ENCODE measurements at places on chromosomes 12 and 14.
A peak's percentile ranks its signal among the peaks of the same experiment; 100 is the strongest.

GRCh38 chr14:37197421-37198272, at the start of gene MIPOL1:
TSS of gene MIPOL1 (plus strand) at chr14:37197937. CDS start at chr14:37247889, 49,952 bp downstream.
- H3K27me3 ChIP-seq = no peaks in the 10 kb centered on the region
- peak; percentile 79 for DNase-seq
- peak within 1 kb of the TSS; percentile 93 for H3K27ac ChIP-seq
- peak within 1 kb of the TSS; percentile 48 for H3K4me3 ChIP-seq

GRCh38 chr14:62081012-62081612, 318.9 kb downstream of the SNAPC1 start:
- DNase-seq = no peak
- no peaks in the 10 kb centered on the region for H3K4me1 ChIP-seq
- H3K36me3 ChIP-seq = no peaks in the 10 kb centered on the region
- H3K27me3 ChIP-seq = no peaks in the 10 kb centered on the region
- H3K4me3 ChIP-seq = no peak overlapping the region
- H3K27ac ChIP-seq = no peak overlapping the region

DNA sequence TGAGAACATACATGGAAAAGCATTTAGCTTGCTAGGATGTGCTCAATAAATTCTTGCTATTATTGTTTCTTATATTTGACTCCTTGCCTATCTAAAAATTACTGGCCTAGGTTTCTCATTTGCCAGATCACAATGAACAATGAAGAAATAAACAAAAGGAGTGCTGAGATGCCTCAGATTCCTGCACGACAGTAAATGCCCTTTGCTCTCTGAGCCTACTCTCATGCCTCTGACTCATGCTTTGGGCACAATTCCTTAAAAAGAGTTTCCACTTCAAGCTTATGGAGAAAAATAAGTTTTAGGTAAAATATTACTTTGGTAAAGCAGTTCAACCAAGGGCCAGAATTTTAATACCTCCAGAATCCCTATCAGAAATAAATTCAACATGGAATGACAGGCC, 30.9 kb downstream of the GRIN2B start:
- no peaks in the 10 kb centered on the region for H3K27me3 ChIP-seq
- no peak overlapping the region for H3K27ac ChIP-seq
- no peak for DNase-seq
- no peaks in the 10 kb centered on the region for H3K36me3 ChIP-seq
- no peak overlapping the region for H3K4me3 ChIP-seq
- H3K4me1 ChIP-seq = no peaks in the 10 kb centered on the region

DNA sequence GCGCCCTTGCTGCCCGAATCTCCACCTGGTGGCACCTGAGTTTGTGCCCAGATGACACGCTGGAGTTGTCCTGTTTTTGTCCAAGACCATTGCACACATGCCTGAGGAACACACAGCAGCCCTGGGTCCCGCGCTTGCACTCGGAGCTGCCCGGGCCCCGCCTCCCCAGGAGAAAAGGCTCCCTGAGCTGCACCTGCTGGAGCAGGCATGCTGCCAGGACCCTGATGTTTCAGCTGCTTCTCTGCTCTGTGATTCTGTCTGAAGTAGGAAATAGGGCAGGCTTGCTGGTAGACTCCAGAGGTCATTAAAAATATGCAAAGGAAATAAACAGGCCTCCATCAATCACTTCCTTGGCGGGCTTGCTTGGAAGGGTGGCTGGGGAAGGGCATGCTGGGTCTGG, 271.6 kb downstream of the CACNA1C start:
- H3K27ac ChIP-seq = no peak overlapping the region
- no peaks in the 10 kb centered on the region for H3K27me3 ChIP-seq
- H3K36me3 ChIP-seq = no peaks in the 10 kb centered on the region
- no peaks in the 10 kb centered on the region for H3K4me1 ChIP-seq
- H3K4me3 ChIP-seq = no peak overlapping the region

DNA sequence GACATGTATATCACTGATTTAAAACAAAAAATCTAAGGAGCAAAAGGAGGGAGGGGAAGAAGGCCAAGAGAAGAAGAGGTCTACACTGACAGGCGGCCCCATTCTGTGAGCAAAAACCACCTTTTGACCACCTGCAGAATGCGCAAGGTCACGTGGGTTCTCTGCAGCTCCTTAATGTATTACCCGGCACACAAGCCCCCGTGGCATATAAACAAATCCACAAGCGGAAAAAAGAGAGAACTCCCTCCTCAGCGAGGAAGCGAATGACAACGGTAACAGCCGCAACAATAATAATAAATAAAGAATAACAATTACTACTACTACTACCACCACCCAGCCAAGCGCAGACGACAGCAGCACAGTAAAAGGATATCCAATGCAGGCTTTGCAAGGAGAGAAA, 1.3 kb downstream of the KSR2 start:
- no peaks in the 10 kb centered on the region for H3K27me3 ChIP-seq
- no peak overlapping the region for H3K4me3 ChIP-seq
- no peaks in the 10 kb centered on the region for H3K36me3 ChIP-seq
- H3K27ac ChIP-seq = no peak overlapping the region
- DNase-seq = no peak
- H3K4me1 ChIP-seq = no peaks in the 10 kb centered on the region

DNA sequence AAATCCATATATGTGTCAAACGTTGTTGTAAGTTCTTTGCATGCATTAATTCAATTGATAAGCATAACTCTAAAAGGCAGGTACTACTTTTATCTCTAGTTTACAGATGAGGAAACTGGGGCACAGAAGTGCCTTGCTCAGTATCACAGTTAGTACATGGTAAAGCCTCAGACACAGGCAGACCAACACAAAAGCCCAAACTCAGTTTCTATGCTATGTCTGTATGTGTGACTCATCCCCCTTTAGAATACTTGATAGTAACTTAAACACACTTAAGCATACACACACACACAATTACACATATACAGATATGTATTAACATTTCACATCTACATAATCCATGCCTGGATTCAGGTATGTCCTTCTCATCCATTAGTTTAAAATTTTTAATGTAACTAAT, 88.0 kb downstream of the EPS8 start:
- no peaks in the 10 kb centered on the region for H3K36me3 ChIP-seq
- no peaks in the 10 kb centered on the region for H3K27me3 ChIP-seq
- H3K4me1 ChIP-seq = no peaks in the 10 kb centered on the region
- H3K27ac ChIP-seq = peak overlapping the region; percentile 1

DNA sequence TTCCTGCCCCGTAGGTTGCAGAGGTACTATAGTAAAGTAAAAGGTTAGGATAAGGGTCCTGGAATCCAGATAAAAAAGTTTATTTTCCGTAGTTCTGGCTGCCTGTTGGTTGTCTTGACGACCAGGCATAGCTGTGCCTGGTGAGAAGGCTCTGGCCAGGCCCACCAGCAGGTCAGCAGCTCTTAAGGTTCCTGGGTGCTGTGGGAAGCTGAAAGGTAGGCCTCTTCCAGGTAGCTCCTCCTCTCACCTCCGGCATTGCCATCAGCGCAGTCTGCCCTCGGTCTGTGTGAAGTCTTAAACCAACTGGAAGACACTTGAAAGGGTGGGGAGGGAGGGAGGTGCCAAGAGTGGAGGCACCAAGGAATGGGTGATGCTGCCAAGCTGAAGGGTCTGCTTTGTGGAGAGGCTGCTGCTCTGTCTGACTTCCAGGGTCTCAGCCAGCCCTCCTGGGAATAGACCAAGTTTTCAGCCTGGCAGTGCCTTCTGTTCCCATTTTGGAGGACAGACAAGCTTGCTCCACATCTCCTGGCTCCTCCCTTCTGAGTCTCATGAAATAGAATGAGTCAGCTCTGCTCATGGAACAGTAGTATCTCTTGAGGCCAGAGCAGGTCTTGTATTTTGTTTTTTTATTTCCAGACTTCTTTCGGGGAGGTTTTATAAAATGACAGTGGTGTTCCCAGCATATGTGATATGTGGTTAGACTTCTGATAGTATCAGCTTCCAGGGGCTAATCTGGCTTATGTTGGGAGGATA, 5.2 kb upstream of the ACADS start:
- no peak overlapping the region for H3K4me3 ChIP-seq
- peak overlapping the region; percentile 35 for H3K27ac ChIP-seq
- H3K4me1 ChIP-seq = no peaks in the 10 kb centered on the region
- H3K27me3 ChIP-seq = no peaks in the 10 kb centered on the region
- peaks cover 12% of the 10 kb centered on the region for H3K36me3 ChIP-seq

- H3K27me3 ChIP-seq = no peaks in the 10 kb centered on the region
- no peak overlapping the region for H3K27ac ChIP-seq
- DNase-seq = no peak
- H3K36me3 ChIP-seq = no peaks in the 10 kb centered on the region
- no peaks in the 10 kb centered on the region for H3K4me1 ChIP-seq
- H3K4me3 ChIP-seq = no peak overlapping the region
Measured at GRCh38 chr14:42504433-42504832, 897.8 kb downstream of the LRFN5 start.

DNA sequence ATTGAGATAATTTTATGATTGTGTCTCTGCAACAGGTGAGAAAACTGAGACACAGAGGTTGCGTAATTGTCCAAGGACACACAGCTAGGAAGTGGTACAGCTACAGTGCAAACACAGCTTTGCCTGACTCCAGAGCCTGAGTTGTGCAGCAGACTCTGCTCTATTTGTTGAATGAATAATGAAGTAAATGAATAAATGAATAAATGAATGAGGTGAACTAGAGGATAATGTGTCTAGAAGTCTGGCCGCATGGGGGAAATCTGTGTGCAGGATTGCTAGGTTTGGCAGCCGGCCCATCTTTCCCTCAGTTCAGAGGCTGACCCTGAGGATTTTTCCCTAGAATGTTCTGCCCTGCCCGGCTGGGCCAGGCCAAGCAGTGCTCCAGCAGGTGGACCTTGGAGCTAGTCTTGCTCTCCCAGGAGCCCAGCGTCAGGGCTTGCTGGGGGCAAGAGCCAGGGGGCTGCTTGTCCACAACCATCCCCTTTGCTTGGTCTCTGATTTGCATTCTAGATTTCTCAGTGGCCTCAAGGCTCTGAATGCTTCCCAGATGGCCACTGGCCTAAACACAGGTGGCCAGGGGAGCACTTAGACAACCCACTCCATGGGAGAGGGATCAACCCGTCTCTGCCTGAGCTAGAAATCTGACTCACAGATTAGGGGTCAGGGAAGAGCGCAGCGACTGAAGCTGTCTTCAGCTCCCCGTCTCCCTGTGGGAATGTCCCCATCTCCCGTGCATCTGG, 225.2 kb downstream of the C12orf75 start:
- no peak for DNase-seq
- no peaks in the 10 kb centered on the region for H3K4me1 ChIP-seq
- H3K36me3 ChIP-seq = no peaks in the 10 kb centered on the region
- H3K4me3 ChIP-seq = no peak overlapping the region
- H3K27me3 ChIP-seq = no peaks in the 10 kb centered on the region

GRCh38 chr12:116476227-116476822, 82.9 kb upstream of the MAP1LC3B2 start:
- no peaks in the 10 kb centered on the region for H3K27me3 ChIP-seq
- H3K4me1 ChIP-seq = no peaks in the 10 kb centered on the region
- H3K27ac ChIP-seq = no peak overlapping the region
- H3K36me3 ChIP-seq = no peaks in the 10 kb centered on the region
- H3K4me3 ChIP-seq = no peak overlapping the region

DNA sequence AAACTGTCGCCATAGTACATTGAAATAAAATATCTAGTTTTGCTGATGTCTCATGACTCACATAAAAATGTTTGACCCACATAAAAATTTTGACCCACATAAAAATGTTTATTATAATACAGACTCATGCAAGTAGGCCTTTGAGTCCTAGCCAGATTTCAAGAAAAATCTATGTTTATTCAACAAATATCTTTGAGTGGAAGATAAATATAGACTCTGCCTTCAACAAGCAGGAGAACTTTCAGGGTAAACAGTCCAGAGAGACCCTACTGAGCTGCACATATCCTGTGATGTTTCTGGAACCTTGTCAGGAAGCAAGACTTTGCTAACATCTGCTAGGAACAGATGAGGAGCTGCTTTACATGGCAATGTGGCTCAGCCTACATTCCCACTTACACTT, 283.1 kb downstream of the MDGA2 start:
- H3K4me3 ChIP-seq = no peak overlapping the region
- no peak for DNase-seq
- H3K4me1 ChIP-seq = no peaks in the 10 kb centered on the region
- no peak overlapping the region for H3K27ac ChIP-seq
- no peaks in the 10 kb centered on the region for H3K27me3 ChIP-seq

GRCh38 chr12:49543221-49543913, 4.5 kb downstream of the KCNH3 start:
- no peak for DNase-seq
- H3K4me3 ChIP-seq = no peak overlapping the region
- no peaks in the 10 kb centered on the region for H3K36me3 ChIP-seq
- no peaks in the 10 kb centered on the region for H3K27me3 ChIP-seq

GRCh38 chr14:49892301-49892635, 614 bp upstream of the ARF6 start:
- H3K27ac ChIP-seq = peak overlapping the region; percentile 100
- no peaks in the 10 kb centered on the region for H3K36me3 ChIP-seq
- H3K4me3 ChIP-seq = peak overlapping the region; percentile 95
- peak; percentile 55 for DNase-seq

DNA sequence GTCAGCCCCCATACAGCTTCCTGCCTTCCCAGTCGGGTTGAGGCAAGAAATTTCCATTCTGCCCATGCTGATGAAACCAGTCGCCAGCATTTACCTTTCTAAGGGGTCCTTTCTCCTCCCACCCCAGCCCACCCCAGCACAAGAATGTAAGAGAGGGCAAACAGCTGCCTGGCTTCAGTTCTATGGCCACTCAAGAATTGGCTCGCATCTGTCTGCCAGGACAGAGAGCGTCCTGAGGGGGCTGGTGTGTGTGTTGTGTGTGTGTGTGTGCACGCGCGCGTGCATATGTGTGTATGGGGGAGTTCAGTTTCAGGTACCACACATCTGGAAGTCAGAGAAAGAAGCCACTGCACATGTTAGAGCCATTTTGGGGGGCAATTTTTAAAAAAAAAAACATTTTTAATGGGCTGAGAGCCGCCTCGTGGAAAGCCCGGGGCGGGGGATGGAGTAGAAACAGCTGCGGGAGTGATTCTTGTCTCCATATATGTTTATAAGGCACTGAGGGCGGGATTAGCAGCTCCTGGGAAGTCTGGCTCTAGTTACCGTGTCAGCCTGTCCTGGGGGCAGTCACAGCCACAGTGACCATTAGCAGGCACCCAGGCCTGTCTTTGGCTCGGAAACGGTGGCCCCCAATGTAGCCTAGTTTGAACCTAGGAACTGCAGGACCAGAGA, at the start of gene WNT5B:
Gene WNT5B (plus strand): TSS at position 566 of the 672 bp plus-strand sequence. CDS start 2,124 bp downstream, outside the sequence.
- H3K4me1 ChIP-seq = no peaks in the 10 kb centered on the region
- peak within 1 kb of the TSS; percentile 74 for H3K27ac ChIP-seq
- no peak for DNase-seq
- H3K4me3 ChIP-seq = peak within 1 kb of the TSS; percentile 45

DNA sequence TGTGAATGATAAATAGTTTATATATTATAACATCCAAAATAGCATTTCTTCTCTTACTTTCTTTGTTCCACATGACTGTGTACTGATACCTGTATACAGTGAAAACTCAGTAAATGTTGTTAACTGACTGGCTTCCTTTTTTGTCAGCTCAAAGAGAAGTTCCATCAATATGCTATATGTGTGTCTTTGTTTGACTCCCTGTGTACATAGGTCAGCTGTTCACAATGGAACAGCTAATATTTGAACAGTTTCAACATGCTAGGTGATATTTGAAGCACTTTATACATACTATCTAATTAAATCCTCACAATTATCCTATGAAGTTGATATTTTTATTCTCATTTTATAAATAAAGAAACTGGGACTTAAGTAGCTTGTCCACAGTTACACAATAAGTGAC, 15.3 kb upstream of the KICS2 start:
- no peak overlapping the region for H3K27ac ChIP-seq
- H3K4me3 ChIP-seq = no peak overlapping the region
- no peak for DNase-seq
- no peaks in the 10 kb centered on the region for H3K27me3 ChIP-seq

GRCh38 chr12:42979746-42980145, 390.2 kb upstream of the PRICKLE1 start:
- no peak overlapping the region for H3K27ac ChIP-seq
- no peaks in the 10 kb centered on the region for H3K4me1 ChIP-seq
- H3K4me3 ChIP-seq = no peak overlapping the region
- DNase-seq = no peak

Measured in prostate gland (tissue), 2 donors.